Stimulated activated CD8-positive, alpha-beta memory T cell treated with anti-CD3 and anti-CD28 coated beads, Interleukin-12 subunit alpha, Interleukin-12 subunit beta, amount 100 ng/mL, for 4 hours (primary cell): ENCODE measurements at places on chromosomes 2 and 18.

GRCh38 chr2:171598713-171599319, 76.5 kb downstream of the CYBRD1 start:
- DNase-seq: peak; percentile 4

- no peak for DNase-seq
Measured at GRCh38 chr2:185245806-185246205, 492.8 kb upstream of the FSIP2 start.

DNA sequence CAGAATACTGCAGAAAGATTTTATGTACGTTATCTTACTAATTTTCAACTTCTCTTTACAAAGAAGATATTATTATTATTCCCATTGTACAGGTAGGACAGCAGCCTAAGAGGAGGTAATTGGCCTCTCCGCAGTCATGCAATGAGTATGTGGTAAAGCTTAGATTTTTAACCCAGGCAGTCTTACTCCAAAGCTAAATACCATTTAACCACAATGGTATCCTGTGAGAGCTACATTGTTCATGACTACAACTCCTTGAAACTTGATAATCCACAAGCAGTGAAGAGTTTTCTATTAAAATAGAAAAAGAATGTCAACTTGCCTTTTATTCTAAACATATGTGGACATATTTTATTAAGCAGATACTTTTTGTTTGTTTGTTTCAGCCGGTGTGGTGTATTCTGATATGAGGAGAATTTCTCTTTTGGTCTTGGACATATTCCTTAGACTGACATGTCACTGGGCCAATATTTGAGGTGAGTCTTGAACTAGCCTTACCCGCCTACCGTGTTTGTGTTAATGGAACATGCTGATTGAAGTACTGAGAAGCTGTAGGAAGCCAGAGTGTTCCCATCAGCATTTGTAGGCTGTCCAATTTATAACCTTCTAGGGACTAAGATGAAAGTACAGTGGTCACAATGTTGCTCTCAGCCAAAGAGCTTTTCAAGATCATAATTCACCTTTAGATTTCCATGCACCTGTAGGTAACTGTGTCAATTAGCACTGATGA, 293.9 kb upstream of the DCC start:
- DNase-seq: no peak

- no peak for DNase-seq
Measured at GRCh38 chr2:162085090-162085891, 11.3 kb upstream of the DPP4 start.

- no peak for DNase-seq
Measured at GRCh38 chr2:60980071-60980815, 37.3 kb upstream of the PEX13 start.

DNA sequence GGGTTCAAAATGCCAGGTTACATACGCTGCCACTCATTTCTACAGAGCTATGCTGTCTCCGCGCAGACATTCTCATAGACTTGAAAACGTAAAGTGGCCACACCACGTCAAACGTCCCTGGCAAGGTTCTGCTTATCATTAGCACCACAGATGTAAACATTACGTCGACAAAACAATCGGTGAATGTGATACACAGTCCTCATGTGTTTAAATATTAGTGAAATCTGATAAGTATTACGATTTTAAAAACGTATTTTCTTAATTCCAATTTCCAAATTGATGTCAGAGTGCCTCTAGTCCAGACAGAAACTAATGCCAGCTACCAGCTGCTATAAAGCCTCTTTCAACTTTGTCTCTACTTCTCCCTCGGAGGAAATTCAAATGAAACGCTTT, 1.2 kb downstream of the STK17B start:
- no peak for DNase-seq

GRCh38 chr2:111066062-111066593, 54.6 kb upstream of the BCL2L11 start:
- no peak for DNase-seq

- DNase-seq: no peak
Measured at GRCh38 chr2:150705357-150705756, 217.9 kb upstream of the RND3 start.
